PC-9 (cell line): ENCODE measurements at places on chromosomes 2 and 18. TPM values are rescaled to one million over a fixed set of nuclear protein-coding genes. Genes with fewer than 3 reads are reported as not detected.

KCNG2 gene
- not detected in 2 replicates for total RNA-seq

ANKMY1 gene
- total RNA-seq: 85.7 and 94.8 TPM in 2 replicates

TCF7L1 gene
- 2.3 and 2.8 TPM in 2 replicates for total RNA-seq

GRCh38 chr18:54612237-54612636 is 21.2 kb downstream of the DYNAP start:
- H3K4me1 ChIP-seq: peaks cover 41% of the 10 kb centered on the region
- no peak overlapping the region for H3K4me3 ChIP-seq
- no peaks in the 10 kb centered on the region for H3K27me3 ChIP-seq
- no peaks in the 10 kb centered on the region for H3K36me3 ChIP-seq
- DNase-seq: peak; percentile 95
- peak overlapping the region; percentile 78 for H3K27ac ChIP-seq

- no peak overlapping the region for H3K27ac ChIP-seq
- H3K27me3 ChIP-seq: no peaks in the 10 kb centered on the region
- no peaks in the 10 kb centered on the region for H3K36me3 ChIP-seq
- no peaks in the 10 kb centered on the region for H3K4me1 ChIP-seq
Measured at GRCh38 chr2:214193943-214194342, 216.9 kb upstream of the VWC2L start.

DNA sequence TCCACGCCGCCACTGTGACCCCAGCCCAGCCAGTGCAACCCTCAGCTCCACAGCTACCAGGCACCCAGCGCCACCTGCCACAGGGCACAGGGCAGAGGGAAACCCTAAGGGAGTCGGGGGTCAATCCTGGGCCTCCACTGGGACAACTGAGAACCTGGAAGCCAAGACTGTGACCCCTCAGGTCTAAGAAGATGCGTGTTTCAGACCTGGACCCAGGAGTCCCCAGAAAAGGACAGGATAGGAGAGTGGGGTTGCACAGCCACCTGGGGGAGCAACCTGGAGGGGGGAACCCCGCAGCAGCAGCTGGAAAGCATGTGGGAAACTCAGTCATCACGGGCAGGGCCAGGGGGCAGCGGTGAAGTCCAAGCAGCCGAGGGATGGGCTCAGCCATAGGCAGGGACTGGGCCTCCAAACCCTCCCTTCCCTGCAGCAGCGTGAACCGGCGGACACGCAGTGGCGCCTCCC is 4.1 kb downstream of the ESPNL start:
- 0 out of 2 replicates have a peak, but pooled peaks cover 10% of the 10 kb centered on the region for H3K4me1 ChIP-seq
- no peaks in the 10 kb centered on the region for H3K36me3 ChIP-seq
- no peak for DNase-seq
- H3K27ac ChIP-seq: no peak overlapping the region
- no peaks in the 10 kb centered on the region for H3K27me3 ChIP-seq
